ENCODE measurements at places on chromosomes 2 and 18. TPM values are rescaled to one million over a fixed set of nuclear protein-coding genes. Genes with fewer than 3 reads are reported as not detected.

IL37 gene
- total RNA-seq: not detected

TXNDC2 gene
- total RNA-seq: 0.90 TPM

TRAPPC8 gene
- 35.3 TPM for total RNA-seq

REG1B gene
- total RNA-seq: 2.0 TPM

ZNF532 gene
- total RNA-seq: 49.8 TPM

GRCh38 chr2:68925295-68925896 lies 27.3 kb downstream of the GKN2 start:
- peak; percentile 66 for DNase-seq

DNA sequence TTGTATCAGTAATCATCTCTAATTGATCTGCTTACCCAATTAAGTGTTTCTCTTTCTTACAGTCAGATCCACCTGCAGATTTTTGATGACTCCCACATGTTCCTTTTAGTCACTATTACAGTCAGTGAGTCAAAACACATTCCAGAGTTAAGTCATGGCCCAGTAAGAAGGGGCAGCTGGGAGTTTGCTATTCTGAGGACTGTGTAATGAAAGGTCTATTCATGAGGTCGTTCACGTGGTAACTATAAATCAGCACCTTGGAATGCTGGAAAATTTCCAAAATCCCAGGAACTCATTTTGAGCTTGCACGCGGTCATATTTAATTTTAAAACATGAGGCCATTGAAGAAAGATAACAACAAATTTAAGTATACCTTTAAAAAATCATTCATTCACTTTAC lies 252.5 kb downstream of the XIRP2 start:
- peak; percentile 69 for DNase-seq

DNA sequence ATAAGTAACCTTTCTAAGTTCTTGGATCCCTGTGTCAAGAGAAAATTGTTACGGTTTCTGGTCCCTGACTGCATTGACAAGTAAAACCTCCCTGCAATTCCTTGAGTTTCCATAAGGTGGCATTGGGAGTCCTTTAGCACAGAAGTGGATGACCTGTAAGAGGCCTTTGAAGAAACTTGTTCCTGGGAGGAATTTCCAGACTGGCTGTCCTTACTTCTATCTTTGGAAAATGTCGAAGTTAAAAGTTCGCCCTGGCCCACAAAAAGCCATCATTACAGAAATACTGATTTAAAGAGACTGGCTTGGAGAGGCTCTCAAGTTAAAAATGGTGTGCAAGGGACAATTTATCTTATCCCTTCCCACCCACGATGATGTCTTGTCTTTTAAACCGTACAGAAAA lies 218.4 kb downstream of the CDH20 start:
- DNase-seq: peak; percentile 67

- no peak for DNase-seq
Measured at GRCh38 chr18:12803069-12803936, 80.7 kb downstream of the PTPN2 start.

DNA sequence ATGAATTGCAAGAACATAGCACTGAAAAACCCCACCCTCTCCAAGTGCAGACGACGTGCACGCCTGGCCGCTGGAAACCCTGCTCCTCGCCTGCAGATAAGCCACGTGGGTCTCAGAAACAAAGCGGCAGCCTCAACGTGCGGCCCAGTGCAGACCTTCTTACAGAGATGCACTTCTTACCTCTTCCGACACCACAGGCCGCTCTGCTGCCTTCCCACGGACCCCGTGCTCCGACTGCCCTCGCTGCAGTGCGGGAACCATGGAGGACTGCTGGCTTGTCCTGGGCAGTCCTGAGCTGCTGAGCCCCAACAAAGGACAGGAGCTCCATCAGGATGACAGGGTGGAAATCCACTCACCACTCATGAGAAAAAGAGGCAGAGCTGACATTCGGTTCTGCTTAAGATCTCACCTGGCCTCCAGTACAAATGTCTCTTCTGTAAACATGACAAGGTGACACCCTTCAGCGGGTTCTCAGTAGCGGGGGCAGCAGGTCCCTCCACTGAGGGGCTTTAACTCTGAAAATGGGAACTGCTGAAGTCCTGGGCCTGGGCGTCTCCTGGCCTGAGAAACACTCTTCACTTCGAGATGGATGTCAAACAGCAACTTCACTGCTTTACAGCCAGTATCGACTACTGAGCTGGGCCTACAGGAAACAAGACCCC lies 6.2 kb downstream of the COPS9 start:
- no peak for DNase-seq

DNA sequence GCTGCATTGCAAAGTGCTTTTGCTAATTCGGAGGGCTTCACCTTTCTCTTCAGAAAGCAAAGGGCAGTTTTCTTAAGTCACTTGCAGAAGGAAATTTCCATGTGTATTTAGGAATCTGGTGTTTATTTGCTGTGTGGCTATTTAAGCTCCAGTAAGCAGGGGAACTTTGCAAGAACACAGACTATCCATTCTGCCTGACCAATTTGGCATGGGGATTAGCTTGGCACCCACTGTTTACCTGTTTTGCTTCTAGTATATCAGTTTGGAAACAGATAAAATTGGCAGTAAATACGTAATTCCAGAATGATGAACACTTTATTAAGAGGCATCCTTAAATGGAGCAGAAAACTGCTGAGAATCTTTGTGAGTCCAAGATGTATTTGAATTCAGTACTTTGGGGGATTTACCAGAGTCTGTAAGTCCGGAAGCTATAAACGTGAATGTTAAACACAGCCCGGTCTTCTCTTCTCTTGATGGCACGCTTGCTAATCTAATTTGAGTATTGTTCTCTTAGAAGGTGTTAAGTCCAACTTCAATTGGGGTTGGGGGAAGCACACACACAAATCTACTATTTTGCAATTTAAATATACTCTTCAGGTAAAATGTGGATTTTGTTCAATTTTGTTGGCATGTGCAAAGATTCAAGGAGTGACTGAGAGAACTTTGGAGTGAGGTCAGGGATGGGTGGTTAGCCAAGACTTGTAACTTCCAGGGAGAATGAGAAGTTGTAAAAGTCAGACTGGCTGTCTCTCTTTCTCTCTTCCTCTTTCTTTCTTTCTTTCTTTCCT lies 650 bp downstream of the ACKR3 start:
- DNase-seq: no peak

GRCh38 chr2:196478588-196478987 lies 160.9 kb upstream of the CCDC150 start:
- DNase-seq: no peak

Data from Panc1 (cell line).